ENCODE measurements at places on chromosomes 2 and 18. TPM values are rescaled to one million over a fixed set of nuclear protein-coding genes. Genes with fewer than 3 reads are reported as not detected.

TMEM17 gene
- 1.9 TPM for total RNA-seq

TTR gene
- 3.1 TPM for total RNA-seq

EGR4 gene
- not detected for total RNA-seq

SIX3 gene
- 0.31 TPM for total RNA-seq

GALR1 gene
- 0.31 TPM for total RNA-seq

RTP5 gene
- 3.1 TPM for total RNA-seq

UNC80 gene
- 40.1 TPM for total RNA-seq

CCDC102B gene
- total RNA-seq: 20.0 TPM

LYPD6B gene
- total RNA-seq: 13.8 TPM

CROCC2 gene
- total RNA-seq: under 0.01 TPM

ALLC gene
- not detected for total RNA-seq

ARHGAP28 gene
- 17.5 TPM for total RNA-seq

LIMS2 gene
- 2.5 TPM for total RNA-seq

GALNT3 gene
- 7.8 TPM for total RNA-seq

NYAP2 gene
- 21.9 TPM for total RNA-seq

RAPGEF4 gene
- 27.5 TPM for total RNA-seq

PIGN gene
- total RNA-seq: 67.9 TPM

MOB4 gene
- total RNA-seq: 70.7 TPM

MBOAT2 gene
- total RNA-seq: 241 TPM

GAREM2 gene
- 11.9 TPM for total RNA-seq

AMER3 gene
- total RNA-seq: 45.4 TPM

RASGRP3 gene
- total RNA-seq: 12.2 TPM

TBR1 gene
- 132 TPM for total RNA-seq

CD207 gene
- total RNA-seq: not detected

PJVK gene
- 11.0 TPM for total RNA-seq

PTPN2 gene
- 123 TPM for total RNA-seq

POTEF gene
- not detected for total RNA-seq

CNDP1 gene
- total RNA-seq: 1.9 TPM

INPP5D gene
- 8.5 TPM for total RNA-seq

LRRC30 gene
- total RNA-seq: not detected

IL36A gene
- not detected for total RNA-seq

PDE11A gene
- total RNA-seq: 1.3 TPM

KIAA2012 gene
- 1.9 TPM for total RNA-seq

KCTD1 gene
- total RNA-seq: 34.4 TPM

SNED1 gene
- 5.6 TPM for total RNA-seq

PLCD4 gene
- total RNA-seq: 2.2 TPM

GRP gene
- total RNA-seq: 18.5 TPM

TMEM87B gene
- 10.0 TPM for total RNA-seq

VWA3B gene
- total RNA-seq: 1.3 TPM

FHL2 gene
- 4.1 TPM for total RNA-seq

CRYGD gene
- not detected for total RNA-seq

SLC5A7 gene
- 1.3 TPM for total RNA-seq

CYTIP gene
- 2.5 TPM for total RNA-seq

DTYMK gene
- 14.1 TPM for total RNA-seq

VIT gene
- 0.31 TPM for total RNA-seq

GPR35 gene
- 2.5 TPM for total RNA-seq

GNLY gene
- 0.31 TPM for total RNA-seq

GALNT13 gene
- 29.1 TPM for total RNA-seq

All from parietal lobe (tissue), 2 donors.